Ureter (tissue), 1 donor: ENCODE measurements at places on chromosomes 12 and 14.

DNA sequence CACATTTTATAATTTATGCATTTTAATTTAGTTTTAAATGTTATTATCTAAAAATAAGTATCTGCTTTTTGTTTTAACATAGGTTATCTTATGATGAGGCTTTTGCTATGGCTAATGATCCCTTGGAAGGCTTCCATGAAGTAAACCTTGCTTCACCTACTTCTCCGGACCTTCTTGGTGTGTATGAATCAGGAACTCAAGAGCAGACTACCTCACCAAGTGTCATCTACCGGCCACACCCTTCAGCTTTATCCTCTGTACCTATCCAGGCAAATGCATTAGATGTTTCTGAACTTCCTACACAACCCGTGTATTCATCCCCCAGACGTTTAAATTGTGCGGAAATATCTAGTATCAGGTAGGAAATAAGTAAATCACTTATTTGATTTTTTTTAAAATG is 16.6 kb downstream of the RAB3IP start:
- DNase-seq: no peak

- DNase-seq: no peak
Observed at GRCh38 chr14:59274991-59275391, 86.5 kb downstream of the DAAM1 start.

DNA sequence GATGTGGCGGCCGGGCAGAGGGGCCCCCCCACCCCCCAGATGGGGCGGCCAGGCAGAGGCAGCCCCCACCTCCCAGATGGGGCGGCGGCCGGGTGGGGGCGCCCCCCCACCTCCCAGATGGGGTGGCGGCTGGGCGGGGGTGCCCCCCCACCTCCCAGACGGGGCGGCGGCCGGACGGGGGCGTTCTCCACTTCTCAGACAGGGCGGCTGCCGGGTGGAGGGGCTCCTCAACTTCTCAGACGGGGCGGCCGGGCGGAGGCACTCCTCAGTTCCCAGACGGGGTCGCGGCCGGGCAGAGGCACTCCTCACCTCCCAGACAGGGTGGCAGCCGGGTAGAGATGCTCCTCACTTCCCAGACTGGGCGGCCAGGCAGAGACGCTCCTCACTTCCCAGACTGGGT is 469.8 kb downstream of the PCNX1 start:
- no peak for DNase-seq

DNA sequence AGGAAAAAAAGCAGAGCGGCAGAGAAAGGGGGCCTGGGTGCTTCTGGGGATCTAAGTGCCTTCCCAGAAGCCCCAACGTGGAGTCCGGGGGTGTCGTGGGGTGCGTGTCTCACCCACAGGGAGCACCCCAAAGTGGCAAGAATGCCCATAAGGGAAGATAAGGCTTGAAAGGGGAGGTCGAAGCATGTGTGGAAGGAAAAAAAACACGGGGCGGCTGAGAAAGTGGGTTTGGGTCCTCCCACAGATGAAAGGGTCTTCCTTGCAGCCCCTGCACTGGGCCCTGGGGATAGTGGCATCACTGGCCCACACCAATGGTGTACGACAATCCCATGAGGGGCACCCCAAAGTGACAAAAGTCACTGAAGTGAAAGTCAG is 275.5 kb downstream of the ALG10 start:
- no peak for DNase-seq

- no peak for DNase-seq
Observed at GRCh38 chr12:53205747-53206419, 1.2 kb downstream of the ITGB7 start.

- no peak for DNase-seq
Observed at GRCh38 chr12:19151298-19151697, 21.8 kb downstream of the PLEKHA5 start.

GRCh38 chr12:647385-648085 is 15.7 kb downstream of the NINJ2 start:
- no peak for DNase-seq

GRCh38 chr14:23408307-23408630 is 196 bp upstream of the MYH6 start:
- no peak for DNase-seq

- DNase-seq: no peak
Observed at GRCh38 chr14:56177036-56177435, 58.8 kb downstream of the PELI2 start.

DNA sequence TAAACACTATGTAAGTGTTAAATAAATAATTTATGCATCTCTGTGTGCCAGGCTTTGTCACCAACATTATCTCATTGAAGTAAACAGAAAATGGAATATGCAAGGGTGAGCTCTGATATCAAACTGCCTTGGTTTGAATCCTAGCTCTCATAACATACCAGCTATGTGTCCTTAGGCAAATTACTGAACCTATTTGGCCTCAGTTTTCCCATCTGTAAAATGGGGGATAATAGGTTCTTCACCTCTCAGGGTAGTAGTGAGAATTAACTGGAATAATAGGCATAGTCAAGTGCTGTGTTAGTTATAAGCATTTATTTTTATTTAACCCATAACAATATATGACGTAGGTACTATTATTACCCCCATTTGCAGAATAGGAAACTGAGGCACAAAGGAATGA is 190.8 kb upstream of the SRRM4 start:
- no peak for DNase-seq

DNA sequence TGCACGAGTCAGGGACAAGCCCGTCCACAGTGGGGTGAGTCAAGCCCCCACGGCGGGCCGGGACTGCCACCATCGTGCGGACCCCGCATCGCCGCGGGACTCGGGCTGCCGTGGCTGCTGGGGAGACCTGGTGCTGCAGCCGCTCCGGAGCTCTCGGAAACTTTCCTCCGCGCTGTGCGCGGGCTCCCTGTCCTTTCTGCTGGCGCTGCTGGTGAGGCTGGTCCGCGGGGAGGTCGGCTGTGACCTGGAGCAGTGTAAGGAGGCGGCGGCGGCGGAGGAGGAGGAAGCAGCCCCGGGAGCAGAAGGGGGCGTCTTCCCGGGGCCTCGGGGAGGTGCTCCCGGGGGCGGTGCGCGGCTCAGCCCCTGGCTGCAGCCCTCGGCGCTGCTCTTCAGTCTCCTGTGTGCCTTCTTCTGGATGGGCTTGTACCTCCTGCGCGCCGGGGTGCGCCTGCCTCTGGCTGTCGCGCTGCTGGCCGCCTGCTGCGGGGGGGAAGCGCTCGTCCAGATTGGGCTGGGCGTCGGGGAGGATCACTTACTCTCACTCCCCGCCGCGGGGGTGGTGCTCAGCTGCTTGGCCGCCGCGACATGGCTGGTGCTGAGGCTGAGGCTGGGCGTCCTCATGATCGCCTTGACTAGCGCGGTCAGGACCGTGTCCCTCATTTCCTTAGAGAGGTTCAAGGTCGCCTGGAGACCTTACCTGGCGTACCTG is 1.1 kb downstream of the PDE3A start:
- DNase-seq: peak; percentile 59

GRCh38 chr14:104703269-104703668 is 13.9 kb downstream of the INF2 start:
- no peak for DNase-seq

DNA sequence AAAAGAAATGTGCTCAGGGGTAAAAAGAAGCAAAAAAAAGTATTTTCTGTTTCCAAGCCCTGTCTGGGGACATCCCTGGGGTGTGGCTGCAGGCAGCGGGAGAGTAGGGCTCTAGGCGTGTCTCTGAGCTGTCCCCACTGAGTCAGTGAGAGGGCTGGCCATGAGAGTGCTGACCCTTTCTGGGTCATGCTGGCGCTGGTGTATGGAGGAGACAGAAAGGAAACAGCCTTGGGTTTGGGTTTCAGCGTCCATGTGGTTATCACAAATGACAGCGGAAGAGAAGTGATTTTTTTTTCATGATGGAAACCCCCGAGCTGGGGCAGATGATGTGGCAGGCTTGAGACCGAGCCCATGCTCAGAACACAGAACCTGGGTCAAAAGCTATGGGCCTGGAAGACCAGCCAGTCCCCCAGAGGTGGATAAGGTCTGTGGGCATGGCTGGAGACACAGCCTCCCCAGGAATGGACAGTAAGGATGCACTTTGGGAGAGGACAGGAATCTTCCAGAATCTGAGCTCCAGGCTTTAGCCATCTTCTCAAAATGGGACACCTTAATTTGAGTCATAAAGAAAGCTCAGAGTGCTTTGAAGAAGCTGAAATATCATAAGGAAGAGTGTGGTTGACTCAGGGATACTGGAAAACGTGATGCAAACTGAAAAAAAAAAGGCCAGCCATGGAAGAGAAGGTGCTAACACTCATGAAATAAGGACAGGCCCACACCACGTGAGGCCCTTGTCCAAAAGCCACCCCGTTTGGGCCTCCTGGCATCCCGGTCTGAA is 36.2 kb downstream of the SYNE3 start:
- DNase-seq: peak; percentile 64

DNA sequence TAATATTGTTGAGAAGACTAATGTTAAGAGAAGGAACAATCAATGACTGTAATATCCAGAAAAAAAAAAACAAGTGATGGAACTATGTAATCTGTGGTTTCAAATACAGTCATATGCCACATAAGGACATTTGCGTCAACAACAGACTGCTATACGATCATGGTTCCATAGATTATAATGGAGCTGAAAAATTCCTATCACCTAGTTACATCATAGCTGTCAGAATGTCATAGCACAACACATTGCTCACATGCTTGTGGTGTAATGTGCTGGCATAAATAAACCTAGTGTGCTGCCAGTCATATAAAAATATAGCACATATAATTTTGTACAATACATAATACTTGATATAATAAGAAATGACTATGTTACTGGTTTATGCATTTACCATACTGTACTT is 653.5 kb downstream of the TRHDE start:
- DNase-seq: no peak

- no peak for DNase-seq
Observed at GRCh38 chr14:92520102-92521057, 6.8 kb downstream of the RIN3 start.

- peak; percentile 66 for DNase-seq
Observed at GRCh38 chr12:54596526-54596946, 8.1 kb upstream of the PPP1R1A start.

GRCh38 chr12:116040402-116040801 is 237.1 kb downstream of the MED13L start:
- no peak for DNase-seq

DNA sequence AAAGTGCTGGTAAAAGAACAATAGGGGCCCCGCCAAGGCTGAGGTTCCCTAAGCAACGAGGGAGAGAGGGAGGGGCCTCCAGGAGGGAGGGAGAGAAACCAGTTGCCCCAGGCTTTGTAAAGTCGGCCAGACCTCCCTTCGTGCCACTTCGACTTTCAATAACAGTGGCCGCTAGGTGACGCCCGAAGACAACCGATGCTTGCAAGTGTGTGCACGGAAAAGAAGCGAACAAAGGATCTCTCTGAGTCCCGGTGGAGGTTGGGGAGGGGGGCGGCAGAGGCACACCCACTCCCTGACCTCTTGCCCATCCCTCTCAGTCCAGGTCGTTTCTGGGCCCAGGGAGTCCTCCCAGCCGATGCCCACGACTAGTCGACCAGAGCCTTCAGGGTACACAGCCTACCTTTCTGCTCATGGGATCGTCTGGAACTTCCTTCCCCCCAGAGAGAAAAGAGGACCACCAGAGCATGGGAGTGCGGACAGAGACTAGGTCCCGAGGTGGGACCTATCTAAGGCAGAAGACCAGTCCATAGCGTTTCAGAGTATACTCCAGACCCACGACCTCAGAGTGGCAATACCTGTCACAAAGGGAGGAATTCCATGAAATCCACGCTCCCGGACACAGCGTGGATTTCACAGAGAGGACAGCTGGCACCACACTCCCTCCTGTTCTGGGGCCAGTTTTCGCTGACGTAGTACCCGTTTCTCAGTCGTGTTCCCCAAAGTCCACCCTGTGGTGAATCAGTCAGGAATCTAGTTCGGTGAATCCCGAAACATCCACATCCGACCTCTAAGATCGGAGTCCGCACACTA is 262.7 kb upstream of the ALG10B start:
- peak; percentile 58 for DNase-seq

DNA sequence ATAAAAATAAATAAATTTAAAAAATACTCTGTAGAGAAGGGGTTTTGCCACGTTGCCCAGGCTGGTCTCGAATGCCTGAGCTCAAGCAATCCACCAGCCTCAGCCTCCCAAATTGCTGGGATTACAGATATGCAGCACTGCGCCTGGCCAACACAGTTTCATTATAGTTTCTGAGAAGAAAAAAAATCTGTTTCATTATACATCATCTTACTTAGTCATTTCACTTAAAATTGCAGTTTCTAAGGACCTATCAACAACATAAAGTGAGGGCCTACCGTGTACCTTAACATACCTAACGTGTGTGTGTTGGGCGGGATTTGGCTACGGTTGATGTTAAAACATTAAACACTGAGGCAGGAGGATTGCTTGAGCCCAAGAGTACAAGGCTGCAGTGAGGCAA is 28.3 kb downstream of the P2RX2 start:
- no peak for DNase-seq
